ENCODE measurements at places on chromosomes 12 and 14.

GRCh38 chr14:102071283-102071998, 15.4 kb downstream of the HSP90AA1 start:
- no peak for DNase-seq

DNA sequence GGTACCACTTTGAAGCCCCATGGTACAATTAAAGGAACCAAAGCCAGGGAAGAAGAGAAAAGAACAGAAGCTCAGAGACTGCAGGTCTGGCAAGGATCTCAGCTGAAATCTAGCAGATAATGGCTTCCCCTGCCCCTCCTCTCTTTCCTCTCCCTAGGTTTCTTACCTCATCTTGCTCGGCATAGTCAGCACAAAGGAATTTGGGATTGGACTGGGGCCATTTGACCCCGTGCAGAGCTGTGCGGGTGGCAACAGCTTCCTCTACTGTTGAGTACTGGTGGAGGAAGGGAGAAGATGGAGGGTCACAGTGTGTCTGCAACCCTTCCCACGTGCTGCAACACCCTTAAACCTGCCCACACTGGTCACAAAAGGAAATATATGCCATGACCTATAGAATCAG, 4.7 kb upstream of the CDH24 start:
- DNase-seq: no peak

DNA sequence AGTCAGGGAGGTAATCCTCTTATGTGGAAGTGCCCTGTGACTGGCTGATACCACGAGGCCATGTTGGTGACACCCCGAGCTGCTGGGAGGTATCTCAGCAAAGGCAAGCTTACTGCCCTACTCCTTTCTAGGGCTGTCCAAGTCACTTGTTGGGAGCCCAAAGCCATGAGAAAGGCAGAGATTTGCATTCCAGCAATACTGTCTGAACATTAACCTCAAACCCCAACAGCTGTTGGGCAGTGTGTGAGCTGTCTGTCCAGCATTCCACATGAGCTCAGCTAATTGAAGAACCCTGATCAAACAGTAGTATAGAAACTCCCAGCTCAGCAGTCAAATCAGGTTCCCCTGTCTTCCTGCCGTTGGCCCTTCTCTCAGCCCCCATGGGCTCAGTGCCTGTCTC, 9.2 kb downstream of the ABHD4 start:
- DNase-seq: no peak

DNA sequence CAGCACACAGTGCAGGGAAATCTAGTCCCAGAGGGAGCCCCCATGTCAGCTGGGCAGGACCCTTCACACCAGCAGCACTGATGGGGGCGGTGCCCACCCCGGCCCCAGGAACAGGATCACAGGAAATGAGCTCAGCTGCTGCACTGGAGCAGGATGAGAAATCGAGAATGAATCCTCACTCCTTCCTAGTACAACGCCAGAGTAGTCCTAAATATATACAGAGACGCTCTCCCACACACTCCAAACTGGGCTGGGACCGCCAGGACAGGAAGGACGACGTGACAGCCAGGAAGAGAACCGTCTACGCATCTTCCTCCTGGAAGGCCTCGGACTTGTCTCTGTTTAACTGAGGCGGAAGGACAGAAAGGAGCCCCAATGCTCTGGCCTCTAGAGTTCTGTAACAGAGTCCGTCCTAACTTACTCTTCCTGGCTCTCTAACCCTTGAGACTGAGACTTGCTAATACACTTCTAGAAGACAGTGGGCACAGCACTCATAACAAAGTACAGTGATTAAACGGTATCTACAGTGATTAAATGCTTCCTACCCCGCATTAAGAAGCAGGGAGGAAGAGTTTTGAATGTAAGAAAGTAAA, 33.4 kb downstream of the CDC42BPB start:
- DNase-seq: no peak

DNA sequence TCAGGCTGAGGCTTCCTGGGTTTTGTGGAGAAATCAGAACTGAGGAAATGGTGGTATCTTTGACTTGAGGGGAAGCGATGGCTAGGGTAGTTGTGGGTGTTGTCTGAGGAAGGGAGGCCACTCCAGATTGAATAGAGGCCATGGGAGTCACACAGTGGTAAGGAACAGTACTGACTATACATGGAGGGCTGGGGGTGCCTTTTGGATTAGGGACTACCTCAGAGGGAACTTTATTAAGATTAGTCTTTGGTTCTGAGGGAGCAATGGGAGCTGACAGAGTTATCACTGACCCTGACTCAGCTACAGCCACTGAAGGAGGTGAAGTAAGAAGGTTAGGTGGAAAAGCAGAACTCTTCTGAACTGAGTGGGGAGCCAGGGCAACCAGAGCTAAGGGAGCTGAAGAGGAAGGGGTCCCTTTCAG, 4.4 kb downstream of the NACA start:
- DNase-seq: no peak

- no peak for DNase-seq
These were observed 381.9 kb upstream of the GARIN6 start for GRCh38 chr12:99265648-99266047.

- peak; percentile 41 for DNase-seq
These were observed 962.9 kb downstream of the TMEM121 start for GRCh38 chr14:106489112-106489881.

DNA sequence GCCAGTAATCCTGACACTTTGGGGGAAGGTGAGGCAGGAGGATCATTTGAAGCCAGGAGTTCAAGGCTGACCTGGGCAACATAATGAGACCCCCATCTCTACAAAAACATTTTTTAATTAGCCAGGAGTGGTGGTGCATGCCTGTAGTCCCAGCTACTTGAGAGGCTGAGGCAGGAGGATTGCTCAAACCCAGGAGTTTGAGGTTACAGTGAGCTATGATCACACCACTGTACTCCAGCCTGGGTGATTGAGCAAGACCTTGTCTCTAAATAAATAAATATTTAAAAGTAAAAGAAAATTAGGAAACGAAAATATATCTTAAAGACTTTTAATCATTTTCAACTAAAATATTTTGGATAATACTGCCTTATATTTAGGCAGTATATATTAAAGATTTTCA, 25.9 kb downstream of the CKB start:
- DNase-seq: no peak

DNA sequence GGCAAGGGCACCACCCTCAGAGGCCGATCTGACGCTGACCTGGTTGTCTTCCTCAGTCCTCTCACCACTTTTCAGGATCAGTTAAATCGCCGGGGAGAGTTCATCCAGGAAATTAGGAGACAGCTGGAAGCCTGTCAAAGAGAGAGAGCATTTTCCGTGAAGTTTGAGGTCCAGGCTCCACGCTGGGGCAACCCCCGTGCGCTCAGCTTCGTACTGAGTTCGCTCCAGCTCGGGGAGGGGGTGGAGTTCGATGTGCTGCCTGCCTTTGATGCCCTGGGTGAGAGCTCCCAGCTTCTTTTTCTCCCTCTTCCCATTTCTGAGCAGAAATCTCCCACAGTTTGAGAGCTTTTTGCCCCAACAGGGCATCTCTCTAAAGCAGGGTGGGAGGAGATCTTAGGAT, 1.8 kb downstream of the OAS1 start:
- DNase-seq: peak; percentile 4

GRCh38 chr14:72847721-72848120, 46.2 kb downstream of the DPF3 start:
- DNase-seq: no peak

- no peak for DNase-seq
These were observed 182.5 kb downstream of the GXYLT1 start for GRCh38 chr12:41962171-41962572.

- no peak for DNase-seq
These were observed 95.4 kb downstream of the ALG10B start for GRCh38 chr12:38411946-38412345.

DNA sequence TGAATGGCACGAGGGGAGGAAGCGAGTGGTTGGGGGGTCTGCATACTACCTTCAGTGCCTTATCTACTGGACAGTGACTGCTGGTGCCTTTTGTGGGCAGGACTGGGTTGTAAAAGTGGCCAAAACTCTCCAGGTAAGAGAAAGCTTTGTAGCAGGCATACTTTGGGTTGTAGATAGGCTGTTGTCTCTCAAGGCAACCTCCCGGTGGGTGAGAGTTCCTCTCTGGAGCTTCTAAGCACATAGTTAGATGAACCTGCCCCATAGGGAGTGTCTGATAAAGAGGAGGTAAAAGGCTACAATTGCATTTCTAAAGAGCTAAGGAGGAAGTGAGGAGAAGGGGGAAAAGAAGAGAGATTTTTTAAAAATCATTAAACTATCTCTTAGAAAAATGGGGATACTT, 4.2 kb upstream of the DAD1 start:
- DNase-seq: no peak

GRCh38 chr12:49539406-49540228, 787 bp downstream of the KCNH3 start:
- DNase-seq: no peak

DNA sequence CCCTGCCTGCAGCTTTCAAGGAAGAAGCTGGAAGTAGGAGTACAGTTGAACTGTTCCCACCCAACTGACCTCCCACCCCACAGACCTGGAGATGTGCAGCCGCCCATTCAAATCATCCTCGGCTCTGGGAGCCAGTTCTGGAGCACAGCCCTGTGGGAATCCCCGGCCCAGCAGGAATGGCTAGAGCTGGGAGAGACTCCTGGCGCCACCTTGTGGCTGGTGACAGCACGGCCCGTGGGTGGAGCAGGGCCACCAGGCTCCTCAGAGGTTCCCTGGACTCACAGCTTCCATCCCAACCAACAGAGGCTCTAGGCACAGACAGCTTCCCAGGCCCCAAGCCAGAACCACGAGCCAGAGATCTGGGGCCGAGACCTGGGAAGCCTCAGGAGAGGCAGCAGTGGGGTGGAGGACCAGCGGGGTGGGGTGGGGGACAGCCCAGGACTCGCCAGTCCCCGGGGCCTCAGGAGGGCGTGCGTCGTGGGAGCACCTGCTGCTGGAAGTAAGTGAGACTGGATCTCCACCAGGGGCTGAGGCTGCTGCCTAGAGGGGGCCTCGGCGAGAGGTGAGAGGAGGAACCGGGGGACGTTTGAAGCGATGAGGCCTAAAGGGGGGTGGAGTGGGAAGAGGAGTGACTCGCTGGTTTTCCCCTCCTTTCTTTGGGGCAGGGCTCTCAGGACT, 43.4 kb downstream of the RNF34 start:
- peak; percentile 68 for DNase-seq

DNA sequence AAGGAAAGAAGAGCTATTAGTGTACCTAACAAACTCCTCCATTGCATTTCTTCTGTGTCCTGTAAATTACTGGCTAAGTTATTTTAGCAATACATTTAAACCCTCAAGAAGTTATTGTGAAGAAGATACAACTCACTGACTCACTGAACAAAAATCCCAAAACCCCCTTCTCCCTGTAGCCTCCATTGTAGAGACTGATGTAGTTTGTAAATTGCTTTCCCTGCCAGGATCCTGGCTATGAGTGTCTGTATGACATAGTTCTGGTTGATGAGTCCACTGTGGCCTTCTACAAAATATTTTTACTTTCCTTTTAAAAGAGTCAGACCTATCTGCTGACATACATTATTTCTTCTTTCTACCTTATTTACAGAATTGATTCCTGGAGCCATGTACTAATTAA, 155.6 kb downstream of the SLC6A15 start:
- DNase-seq: no peak

DNA sequence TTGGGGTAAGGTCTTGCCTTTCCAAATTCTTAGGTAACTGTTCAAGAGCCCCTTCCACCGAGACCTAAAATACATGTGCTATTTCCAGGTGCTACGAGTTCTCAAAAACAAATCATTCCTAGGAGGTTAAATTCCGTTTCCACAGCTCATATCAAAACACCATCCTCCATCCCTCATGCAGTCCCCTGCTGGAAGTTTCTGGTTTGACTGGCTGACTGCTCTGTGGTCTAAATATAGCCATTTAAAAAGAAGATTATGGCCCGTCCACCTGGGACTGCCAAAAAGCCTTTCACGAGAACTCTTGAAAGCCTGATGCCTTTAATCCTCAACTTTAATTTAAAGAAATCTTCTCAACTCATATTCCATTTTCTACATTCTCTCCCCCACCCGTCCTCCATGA, 201.5 kb upstream of the MYL2 start:
- no peak for DNase-seq

- peak; percentile 58 for DNase-seq
These were observed 115.5 kb upstream of the PARP11 start for GRCh38 chr12:3988519-3989217.

DNA sequence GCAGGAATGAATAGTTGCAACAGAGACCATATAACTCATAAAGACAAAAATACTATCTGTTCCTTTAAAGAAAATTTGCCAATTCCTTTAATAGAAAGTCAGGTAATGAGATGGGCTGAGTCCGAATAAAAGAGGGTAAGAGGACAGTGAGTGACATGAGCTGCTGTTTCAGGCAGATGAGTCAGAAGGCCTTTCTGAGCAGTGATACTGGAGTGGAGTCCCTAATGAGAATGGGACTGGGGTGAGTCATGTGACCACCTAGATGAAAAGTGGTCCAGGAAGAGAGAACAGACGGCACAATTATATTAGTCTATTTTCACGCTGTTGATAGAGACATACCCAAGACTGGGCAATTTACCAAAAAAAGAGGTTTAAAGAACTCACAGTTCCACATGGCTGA, 393.7 kb downstream of the BCL11B start:
- DNase-seq: no peak

DNA sequence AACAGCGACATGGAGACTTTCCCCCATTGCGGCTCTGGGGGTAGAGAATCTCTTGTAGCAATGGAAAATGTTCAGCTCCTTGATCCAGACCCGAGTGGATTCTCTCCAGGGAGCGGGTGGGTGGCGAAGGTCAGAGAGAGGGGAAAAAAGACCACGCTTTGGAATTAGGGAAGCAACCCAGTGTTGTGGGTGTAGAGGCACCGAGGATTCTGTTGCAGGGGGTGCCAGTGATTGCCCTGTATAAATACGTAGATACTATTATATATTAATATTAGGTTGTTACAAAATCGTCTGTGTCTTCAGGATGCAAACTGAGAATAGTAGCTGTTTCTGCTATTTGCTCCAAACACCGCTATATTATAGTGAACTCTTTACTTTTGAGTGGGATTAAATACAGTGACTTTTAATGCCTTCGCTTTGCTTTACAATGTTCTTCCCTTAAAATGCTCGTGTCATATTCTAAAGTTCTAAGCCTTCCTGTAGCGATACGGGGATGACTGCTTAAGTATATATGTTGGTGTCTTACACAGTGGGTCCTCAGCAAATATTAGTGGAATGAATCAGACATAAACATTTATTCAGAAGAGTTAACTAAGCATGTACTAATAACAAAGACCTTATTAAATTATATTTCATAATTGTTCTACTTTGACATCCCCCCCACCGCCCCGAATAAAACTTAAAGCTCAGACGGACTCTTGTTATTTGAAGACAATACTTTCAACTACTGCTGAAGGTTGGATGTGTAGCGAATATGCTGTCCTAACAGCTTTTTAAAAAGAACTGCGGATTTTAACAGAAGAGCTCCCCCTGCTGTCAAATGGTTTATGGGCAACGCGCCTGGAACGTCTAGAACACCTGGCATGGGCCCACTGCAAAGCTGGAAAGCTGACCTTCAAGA, 136.4 kb upstream of the KRAS start:
- peak; percentile 72 for DNase-seq

GRCh38 chr12:62959745-62960144, 24.8 kb upstream of the PPM1H start:
- no peak for DNase-seq

GRCh38 chr12:92757597-92758121, 54.9 kb downstream of the PLEKHG7 start:
- no peak for DNase-seq

GRCh38 chr14:53151523-53152183, 1.5 kb downstream of the DDHD1 start:
- DNase-seq: peak; percentile 44
